ENCODE measurements at places on chromosomes 4 and X.

- no peak for DNase-seq
Measured at GRCh38 chr4:856225-856901, 30.4 kb upstream of the CPLX1 start.

GRCh38 chr4:159075531-159075932 is 27.3 kb upstream of the RAPGEF2 start:
- no peak for DNase-seq

GRCh38 chr4:185142564-185142911 is 528 bp upstream of the SLC25A4 start:
- no peak for DNase-seq

DNA sequence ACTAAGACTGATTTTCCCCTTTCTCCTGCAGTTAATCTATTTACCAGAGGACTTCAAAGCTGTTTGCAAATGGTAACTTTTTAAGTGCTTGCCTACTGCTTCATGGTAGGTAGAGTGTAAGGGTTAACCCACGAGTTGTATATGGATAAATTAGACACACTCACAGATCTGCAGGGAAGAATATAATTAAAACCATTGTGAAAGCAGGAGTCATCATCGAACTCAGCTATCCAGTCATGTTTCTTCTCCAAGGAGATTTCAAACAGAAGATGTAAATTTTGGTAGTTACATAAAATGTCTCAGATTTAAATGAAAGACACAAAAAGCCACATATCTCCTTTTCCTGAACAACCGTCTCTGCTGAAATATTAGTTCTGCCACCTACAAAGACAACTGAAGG is 549 bp upstream of the XG start:
- DNase-seq, result no peak

DNA sequence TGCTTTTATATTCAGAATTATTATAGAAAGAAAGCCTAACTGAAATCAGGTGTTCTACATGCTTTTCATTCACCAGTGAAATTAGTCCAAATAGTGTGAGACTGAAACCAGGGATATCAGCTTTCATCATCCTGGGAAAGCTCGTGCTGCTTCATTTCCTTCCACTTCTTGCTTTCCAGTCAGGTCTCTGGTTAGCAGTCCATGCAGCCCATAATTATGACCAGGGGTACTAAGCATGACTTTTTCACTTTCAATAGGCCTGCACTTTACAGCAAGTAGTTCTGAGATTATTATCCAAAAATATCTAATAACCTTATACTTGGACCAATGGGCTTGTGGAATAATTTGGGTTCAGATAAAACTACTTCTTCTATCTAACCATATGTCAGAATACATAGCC is 673.2 kb upstream of the MAGEB2 start:
- no peak for DNase-seq

- DNase-seq, result no peak
Measured at GRCh38 chrX:30283456-30284200, 25.6 kb downstream of the NR0B1 start.
